Fibroblast of skin of left quadriceps (primary cell): ENCODE measurements at places on chromosomes 5 and 9.

DNA sequence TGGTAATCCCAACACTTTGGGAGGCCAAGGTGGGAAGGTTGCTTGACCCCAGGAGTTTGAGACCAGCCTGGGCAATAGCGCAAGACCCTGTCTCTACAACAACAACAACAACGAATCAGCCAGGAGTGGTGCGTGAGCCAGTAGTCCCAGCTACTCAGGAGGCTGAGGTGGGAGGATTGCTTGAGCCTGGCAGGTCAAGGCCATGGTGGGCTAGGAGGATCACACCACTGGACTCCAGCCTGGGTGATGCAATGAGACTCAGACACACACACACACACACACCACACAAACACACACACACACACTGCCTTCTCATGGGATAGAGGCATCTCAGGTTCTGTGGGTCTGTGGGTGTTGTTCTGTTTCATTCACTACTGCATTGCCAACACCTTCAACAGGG, 115.0 kb downstream of the DCP2 start:
- no peak for DNase-seq

DNA sequence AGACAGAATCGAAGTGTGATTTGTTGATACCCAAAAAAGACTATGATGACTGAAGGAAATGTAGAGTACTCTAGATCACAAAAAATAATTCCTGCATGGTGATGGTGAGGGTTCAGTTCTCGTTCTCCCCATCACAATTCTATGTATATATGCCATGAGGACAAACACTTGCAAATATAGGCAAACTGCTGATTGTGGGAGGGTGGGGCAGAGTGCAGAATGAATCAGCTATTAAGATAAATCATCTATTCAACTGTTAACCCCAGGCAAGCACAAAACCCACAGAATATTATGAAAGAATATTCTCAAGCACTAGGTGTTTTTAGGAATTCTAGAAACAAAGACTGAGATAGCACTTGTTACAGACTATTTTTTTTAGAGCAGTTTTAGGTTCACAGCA, 13.9 kb upstream of the UBLCP1 start:
- DNase-seq: no peak

DNA sequence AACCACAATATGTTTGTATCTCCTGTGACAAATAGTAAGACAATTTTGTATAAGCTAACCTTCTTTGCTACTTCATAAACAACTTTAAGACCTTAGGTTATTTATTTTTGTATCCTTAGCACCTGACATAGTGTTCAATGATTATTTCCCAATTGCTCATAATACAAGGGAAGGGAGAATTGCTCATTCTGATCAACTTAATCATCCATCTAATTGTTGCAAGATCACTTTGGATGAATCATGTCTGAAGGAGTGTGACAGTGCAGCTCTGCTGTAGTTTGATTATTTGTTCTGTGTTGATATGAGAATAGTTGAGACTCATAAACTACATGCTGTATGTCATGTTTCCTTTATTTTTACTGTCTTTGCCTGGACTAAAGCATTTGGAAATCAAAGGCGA, 721.3 kb upstream of the SEMA6A start:
- no peak for DNase-seq

DNA sequence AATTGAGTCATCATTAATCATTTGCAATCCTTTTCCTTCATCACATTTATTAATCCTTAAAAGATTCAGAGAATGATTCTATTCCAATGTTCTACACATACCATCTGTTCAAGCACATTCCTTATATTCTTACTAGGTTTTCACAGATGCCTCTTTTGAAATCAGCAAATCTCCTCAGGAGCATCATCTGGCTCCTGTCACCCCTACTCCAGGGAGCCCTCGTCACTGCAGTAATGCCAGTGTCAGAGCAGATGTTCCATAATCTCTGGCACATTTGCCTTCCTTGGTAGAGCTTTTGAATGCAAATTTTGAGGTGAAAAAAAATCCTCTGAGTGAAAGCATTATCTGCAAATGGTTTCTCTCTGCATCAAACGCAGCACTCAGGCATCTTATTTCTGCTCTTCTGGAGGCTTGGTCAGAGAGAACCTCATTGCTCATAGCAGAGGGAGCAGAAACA, 7.6 kb upstream of the KCNV2 start:
- no peak for DNase-seq

GRCh38 chr5:65213921-65214525, 267.7 kb downstream of the ADAMTS6 start:
- no peak for DNase-seq

GRCh38 chr5:28975508-28975907, 1937.1 kb upstream of the CDH9 start:
- no peak for DNase-seq

DNA sequence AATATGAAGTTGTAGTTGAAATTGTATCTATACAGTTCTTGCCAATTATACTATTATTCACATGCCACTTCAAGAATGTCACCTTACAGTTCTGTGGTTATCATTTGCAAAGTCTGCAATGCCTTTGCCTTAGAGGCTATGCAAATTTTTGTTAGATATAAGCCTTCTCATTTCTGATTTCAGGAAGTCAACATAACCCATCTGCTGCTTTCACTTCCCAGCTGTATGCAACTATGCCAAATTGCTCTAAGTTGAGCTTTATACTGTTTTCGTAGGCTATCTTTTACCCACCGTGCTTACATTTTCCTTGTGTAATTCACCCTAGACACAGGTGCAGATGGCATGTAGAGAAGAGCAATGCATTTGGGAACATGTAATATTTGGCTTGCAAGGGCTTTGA, 1083.0 kb downstream of the CDH9 start:
- DNase-seq: no peak

DNA sequence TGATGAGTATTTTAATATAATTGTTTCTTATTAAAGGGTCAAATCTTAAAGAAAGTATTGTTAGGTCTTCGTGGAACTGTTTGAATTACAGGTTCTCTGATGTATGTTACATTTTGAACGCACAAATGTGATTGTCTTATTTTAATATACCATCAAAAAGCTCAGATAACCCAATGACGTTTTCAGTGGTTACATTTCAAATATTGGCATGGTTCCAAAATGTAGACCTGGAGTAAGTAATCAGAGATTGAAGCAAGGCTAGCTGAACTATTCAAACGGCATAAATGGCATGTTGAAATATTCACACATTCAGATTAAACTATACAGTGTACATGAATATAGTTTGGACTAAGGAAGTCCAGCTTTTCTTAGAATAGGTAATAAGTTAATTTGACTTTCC, 281.7 kb upstream of the EFNA5 start:
- no peak for DNase-seq

DNA sequence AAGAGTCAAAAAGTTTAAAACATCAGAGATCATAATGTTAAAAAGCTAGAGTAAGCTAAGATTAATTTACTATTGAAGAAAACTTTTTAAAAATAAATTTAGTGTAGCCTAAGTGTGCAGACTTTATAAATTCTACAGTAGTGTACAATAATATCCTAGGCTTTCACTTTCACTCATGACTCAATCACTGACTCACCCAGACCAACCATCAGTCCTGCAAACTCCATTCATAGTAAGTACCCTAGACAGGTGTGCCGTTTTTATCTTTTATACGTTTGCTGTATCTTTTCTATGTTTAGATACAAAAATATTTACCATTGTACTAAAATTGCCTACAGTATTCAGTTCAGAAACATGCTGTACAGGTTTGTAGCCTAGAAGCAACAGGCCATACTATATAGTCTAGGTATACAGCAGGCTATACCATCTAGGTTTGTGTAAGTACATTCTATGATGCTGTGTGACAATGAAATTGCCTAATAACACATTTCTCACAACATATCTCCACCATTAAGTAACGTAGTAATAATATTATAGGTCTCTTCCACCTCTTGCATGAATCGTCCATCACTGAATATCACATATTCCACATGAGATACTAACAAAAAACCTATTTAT, 59.2 kb downstream of the MEGF9 start:
- no peak for DNase-seq

- no peak for DNase-seq
Measured at GRCh38 chr9:24044576-24044975, 218.5 kb upstream of the ELAVL2 start.

- peak; percentile 99 for DNase-seq
Measured at GRCh38 chr5:147483961-147484707, 25.7 kb downstream of the DPYSL3 start.

DNA sequence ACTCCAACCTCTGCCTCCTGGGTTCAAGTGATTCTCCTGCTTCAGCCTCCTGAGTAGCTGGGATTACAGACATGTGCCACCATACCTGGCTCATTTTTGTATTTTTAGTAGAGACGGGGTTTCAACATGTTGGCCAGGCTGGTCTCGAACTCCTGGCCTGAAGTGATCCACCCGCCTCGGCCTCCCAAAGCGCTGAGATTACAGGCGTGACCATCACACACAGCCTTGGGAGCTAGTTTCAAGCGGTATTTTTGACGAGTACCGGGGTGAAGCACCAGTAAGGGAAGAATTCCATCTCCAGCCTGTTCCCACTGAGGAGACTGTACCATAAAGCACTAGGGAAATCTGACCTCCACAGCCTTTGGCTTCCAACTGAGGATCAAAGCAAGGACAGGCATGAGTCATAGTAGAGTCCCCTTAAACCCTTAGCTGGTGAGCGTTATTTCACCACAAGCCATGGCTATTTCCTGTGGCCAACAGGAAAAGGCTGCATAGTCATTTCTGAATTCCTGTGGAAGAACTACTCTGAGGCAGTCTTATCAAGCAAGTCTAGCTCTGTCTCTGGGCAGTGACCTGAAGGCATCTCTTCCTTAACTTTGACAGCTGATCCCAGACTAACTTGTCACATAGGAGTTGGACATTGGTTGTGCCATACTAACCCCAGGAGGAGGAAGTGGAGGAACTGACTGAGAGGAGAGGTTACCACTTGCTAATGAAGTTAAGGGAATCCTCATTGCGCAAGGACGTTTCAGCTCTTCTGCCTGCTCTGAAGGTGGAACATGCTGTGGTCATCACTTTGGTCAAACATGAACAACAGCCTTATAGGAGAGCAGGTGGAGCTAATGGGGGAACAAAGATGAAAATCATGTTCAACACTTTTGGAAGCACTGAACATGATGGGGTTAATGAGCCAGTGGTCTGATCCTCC, 85.8 kb upstream of the DMRT1 start:
- peak; percentile 48 for DNase-seq

- no peak for DNase-seq
Measured at GRCh38 chr5:57929271-57929670, 446.7 kb upstream of the ACTBL2 start.

GRCh38 chr5:61625681-61626621, 293.9 kb downstream of the ZSWIM6 start:
- no peak for DNase-seq

DNA sequence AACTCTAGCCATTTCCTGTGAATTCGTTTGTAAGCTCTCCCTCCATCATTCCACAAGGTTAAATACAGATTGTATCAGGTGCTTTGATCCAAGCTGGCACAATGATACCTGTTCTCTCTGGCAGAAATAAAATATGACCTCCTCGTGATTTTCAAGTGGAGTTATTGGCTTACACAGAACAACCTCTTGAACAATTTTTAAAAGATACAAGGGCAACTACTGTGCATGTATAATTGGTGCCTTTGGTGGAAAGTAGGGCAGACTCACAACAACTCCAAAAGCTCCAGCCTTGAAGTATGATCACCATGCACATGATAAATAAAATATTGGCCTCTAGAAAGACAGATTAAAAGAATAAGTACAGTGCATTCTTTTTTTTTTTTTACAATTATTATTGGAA, 106.0 kb downstream of the SEMA6A start:
- DNase-seq: no peak

- no peak for DNase-seq
Measured at GRCh38 chr5:26498972-26499371, 539.4 kb downstream of the CDH9 start.

GRCh38 chr5:19978476-19978875, 9.5 kb downstream of the CDH18 start:
- no peak for DNase-seq

- DNase-seq: no peak
Measured at GRCh38 chr5:156913719-156914370, 49.2 kb downstream of the TIMD4 start.

GRCh38 chr5:140000332-140000731, 42.8 kb downstream of the NRG2 start:
- DNase-seq: no peak

GRCh38 chr5:172493461-172493860, 39.1 kb upstream of the SH3PXD2B start:
- no peak for DNase-seq

GRCh38 chr5:516338-516925, 7.8 kb downstream of the SLC9A3 start:
- DNase-seq: no peak

- DNase-seq: no peak
Measured at GRCh38 chr5:120155873-120156272, 308.2 kb upstream of the PRR16 start.

- DNase-seq: peak; percentile 16
Measured at GRCh38 chr9:136848393-136849037, 694 bp upstream of the PHPT1 start.

DNA sequence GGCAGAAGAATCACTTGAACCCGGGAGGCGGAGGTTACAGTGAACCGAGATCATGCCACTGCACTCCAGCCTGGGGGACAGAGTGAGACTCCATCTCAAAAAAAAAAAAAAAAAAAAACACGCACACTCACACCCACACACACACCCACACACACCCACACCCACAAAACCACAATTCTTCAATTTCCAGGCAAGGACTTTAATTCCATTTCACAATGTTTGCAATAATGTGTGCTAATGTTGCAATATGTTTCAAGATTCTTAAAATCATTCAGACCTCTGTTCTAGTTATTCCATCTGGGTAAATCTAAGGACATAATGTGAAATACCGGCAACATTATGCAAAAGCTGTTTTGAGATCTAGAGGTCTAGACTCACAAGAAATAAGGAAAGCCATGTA, 28.3 kb downstream of the CCDC69 start:
- DNase-seq: peak; percentile 37

- no peak for DNase-seq
Measured at GRCh38 chr5:133794771-133795415, 173.5 kb downstream of the C5orf15 start.

GRCh38 chr5:146402949-146403348, 44.2 kb upstream of the TCERG1 start:
- no peak for DNase-seq

- peak; percentile 59 for DNase-seq
Measured at GRCh38 chr5:153896701-153897100, 142.0 kb downstream of the FAM114A2 start.

DNA sequence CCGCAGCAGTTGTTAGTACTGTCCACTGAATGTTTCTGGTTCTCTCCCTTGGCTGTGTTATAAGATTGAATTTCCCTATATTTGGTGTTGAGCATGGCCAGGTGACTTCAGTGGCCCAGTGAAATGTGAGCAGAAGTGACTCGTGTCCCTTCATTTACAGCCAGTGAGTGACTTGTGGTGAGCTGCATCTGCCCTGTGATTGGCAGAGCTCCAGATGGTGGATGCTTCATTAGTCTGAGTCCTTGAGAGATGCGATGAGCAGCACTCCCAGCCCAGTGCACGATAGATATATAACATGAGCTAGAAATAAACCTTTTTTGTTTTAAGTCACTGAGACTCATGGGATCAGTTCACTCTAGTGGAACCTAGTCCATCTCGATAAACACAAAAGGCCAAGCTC, 19.3 kb downstream of the PCSK5 start:
- no peak for DNase-seq
